Mucosa of descending colon (tissue), 3 donors: ENCODE measurements at places on chromosomes 6 and 20. TPM values are rescaled to one million over a fixed set of nuclear protein-coding genes. Genes with fewer than 3 reads are reported as not detected.

DCDC2 gene
- total RNA-seq, result 2.6 TPM

CRYBG1 gene
- 93.0 TPM for total RNA-seq

CCR6 gene
- total RNA-seq, result 0.17 TPM

NOTCH4 gene
- 10.5 TPM for total RNA-seq

ECHDC1 gene
- 78.1 TPM for total RNA-seq

ENPP4 gene
- 24.2 TPM for total RNA-seq

ACTL10 gene
- 2.4 TPM for total RNA-seq

MOG gene
- total RNA-seq, result not detected
